ENCODE measurements at places on chromosomes 2 and 18. TPM values are rescaled to one million over a fixed set of nuclear protein-coding genes. Genes with fewer than 3 reads are reported as not detected.

Gene RNF125
- polyA plus RNA-seq: 10.2 TPM

DNA sequence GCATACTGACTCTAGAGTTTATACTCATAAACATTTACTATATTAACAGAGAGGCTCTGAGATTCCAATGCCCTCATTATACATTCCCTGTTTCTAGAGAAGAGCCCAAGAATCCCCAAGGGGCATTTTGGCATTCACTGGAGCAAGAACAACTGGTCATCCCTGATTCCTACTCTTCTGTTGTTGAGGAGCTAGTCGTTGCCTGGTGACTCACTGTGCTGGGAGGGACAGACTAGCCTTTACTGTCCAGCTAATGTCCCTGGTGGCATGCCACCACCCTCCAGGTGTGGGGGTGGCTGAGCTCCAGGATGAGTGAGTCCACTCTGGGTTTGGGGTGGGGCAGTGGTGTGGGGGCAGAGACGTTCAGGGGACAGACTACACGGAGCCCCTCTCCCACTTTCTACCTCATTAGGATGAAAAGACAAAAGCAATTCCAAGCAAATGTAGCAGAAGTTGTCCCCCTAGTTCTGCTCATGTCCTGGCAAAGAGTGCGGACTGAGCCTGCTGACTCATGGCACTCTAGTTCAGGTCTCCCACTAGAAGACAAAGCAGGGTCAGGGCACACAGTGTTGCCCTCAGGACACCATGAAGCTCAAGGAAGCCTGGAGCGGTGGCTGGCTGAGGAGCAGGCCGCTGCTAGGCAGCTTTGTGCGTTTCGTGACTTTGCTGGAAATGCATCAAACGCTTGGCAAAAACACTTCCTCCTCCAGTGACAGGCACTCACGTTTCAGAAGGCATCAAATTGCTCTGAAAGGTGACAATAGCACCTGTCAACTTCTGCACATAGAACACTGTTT is 49.4 kb downstream of the RHOB start:
- no peaks in the 10 kb centered on the region for H3K4me1 ChIP-seq
- no peak overlapping the region for H3K27ac ChIP-seq
- no peak for DNase-seq
- H3K4me3 ChIP-seq: no peak overlapping the region
- H3K27me3 ChIP-seq: no peaks in the 10 kb centered on the region
- H3K36me3 ChIP-seq: no peaks in the 10 kb centered on the region

- H3K36me3 ChIP-seq: no peaks in the 10 kb centered on the region
- H3K27me3 ChIP-seq: no peaks in the 10 kb centered on the region
- DNase-seq: no peak
- no peaks in the 10 kb centered on the region for H3K4me1 ChIP-seq
- H3K4me3 ChIP-seq: no peak overlapping the region
- H3K27ac ChIP-seq: no peak overlapping the region
Observed at GRCh38 chr2:217105733-217106649, 246.1 kb upstream of the TNP1 start.

- no peaks in the 10 kb centered on the region for H3K27me3 ChIP-seq
- no peak for DNase-seq
- no peak overlapping the region for H3K4me3 ChIP-seq
Observed at GRCh38 chr2:26542194-26542455, 64.2 kb upstream of the OTOF start.

- H3K4me1 ChIP-seq: peaks cover 7% of the 10 kb centered on the region
- no peaks in the 10 kb centered on the region for H3K27me3 ChIP-seq
- no peak for DNase-seq
Observed at GRCh38 chr2:64939332-64939917, 49.8 kb upstream of the SLC1A4 start.

Data from thymus (tissue), 14 donors.